ENCODE measurements at places on chromosomes 7 and 10.

DNA sequence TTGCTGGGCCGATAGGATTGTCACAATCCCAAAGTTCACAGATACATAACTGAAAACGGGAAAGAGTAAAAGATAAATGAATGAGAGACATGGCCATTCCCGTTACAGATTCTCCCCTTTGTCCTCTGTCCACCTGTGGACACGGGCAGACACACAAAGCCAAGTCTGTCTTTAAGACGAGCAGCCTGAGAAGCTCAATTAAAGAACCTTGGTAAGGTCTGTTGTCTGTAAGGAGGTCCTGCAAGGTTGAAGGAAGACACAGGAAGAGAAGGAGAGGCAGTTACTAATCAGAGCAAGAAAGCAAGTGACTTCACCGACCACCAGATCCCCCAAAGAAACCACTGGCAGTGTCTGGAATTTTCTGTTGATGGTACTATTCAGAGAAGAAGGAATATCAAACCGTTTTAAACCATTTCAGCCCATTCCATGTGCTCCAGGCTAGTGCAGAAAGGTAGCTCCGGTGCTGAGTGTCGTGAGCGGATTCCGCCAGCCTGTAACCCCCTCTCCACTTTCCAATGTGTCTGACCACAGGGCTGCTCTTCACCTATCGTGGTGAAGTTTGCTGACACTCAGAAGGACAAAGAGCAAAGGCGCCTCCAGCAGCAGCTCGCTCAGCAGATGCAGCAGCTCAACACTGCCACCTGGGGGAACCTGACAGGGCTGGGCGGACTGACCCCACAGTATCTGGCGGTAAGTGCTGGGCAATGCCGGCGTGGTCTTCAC, 252.6 kb downstream of the CELF2 start:
- DNase-seq: peak; percentile 42

- no peak for DNase-seq
These were observed 34.4 kb upstream of the PBLD start for GRCh38 chr10:68367121-68367520.

DNA sequence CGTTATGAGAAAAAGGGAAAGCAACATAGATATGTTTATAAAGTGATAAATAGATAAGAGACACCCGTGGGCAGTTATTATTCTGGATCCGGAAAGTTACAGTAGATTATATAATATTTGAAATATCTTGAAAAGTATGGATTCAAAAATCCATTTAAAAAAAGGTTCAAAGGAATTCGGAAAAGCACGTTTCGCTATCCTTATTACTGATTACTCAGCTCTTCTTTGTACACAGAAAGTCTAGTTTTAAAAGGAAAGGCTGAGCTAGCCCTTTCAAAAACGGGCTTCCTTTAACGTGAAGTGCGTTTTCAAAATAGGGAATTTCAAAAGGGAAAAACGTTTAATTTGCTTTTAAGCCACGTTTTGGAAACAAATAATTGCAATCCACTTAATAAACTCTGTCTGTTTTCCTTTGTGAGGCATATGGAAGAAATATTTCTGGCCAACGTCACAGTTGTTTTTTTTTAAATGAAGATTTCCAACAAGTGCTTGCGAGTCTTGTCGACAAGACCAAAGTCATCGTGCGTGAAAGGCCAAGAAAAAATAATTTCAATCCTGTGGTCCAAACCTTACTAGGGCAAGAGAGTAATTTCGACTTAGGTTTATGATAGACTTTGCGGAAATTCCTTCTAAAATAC, 2.2 kb upstream of the SKIDA1 start:
- no peak for DNase-seq

- DNase-seq: no peak
These were observed 36.3 kb upstream of the WDFY4 start for GRCh38 chr10:48648172-48648942.

DNA sequence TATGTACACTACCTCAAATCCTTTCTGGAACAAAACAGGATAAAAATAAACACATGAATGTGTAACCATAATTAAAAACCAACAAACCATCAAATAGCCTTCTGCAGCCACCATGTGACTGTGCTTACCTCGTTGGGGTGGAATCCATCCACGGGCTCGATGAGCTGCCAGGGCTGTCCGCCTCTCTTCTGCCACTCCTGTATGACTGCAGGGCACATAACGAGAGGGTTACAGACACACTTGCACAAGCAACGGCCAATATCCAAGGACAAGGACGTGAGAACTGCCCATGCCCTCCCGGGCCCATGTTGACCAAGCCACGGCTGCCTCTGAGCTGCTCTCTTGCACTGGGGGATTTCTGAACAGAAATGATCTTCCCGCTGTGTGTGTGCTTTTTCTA, 132.2 kb downstream of the ANLN start:
- peak; percentile 81 for DNase-seq

- no peak for DNase-seq
These were observed 232.3 kb downstream of the ELFN1 start for GRCh38 chr7:1902231-1902855.

DNA sequence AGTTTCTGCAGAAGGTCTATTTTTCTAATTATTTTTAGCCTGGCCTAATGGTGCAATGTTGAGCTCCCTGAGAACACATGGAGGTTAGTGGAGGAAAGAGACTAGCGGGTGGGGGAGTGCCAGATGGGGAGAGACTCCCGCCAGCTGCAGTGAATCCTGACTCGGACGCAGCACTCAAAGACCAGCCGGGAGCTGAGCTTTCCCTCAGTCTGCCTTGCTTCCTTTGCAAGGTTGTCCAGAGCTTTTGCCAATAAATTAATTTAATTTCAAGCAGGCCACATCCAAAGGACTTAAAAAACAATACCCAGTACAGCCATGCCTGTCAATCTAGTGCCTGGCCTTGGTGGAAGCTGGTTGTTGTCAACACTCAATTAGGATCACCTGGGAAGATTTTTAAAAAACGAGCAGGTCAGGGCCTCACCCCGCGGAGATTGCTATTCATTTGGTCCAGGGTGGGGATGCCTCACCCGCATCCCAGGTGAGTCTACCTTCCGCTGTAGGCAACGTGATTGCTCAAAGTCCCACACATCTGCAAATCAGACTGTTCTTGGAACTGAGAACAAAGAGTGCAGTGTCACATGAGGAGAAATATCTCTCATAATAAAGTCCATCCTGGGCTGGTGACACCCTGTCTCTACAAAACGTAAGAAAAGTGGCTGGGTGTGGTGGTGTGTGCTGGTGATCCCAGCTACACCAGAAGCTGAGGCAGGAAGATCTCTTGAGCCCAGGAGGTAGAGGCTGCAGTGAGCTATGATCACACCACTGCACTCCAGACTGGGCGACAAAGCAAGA, 4.0 kb downstream of the CLRN3 start:
- DNase-seq: no peak

DNA sequence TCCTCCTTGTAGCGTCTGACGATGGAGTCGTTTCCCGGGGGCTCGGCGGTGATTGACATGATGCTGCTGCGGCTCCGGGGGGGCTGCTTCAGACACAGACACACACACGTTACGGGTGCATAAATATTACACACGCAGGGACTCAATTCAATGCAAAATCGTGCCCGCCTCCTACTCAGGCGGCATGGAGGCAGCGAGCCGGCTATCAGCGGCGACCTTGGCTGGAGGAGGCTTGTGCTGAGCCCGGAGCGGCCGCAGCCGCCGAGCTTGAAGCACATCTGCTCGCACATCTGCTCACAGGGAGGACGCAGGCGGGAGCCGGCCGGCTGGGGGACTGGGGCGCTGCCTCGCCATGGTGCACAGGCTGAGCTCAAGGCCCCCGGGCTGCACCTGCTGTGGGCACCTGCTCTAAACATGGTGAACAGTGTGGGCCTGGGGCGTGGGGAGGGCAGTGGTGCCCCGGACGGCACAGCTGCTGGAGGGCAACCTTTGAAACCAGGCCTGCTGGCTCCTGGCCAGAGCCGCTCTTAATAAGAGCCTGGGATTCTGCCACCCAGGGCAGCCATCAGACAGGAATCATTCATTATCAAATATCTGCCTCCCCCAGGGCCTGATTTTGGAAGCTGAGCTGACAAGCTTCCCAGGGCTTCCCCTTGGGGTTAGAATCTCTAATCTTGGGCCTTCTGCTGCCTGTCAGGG, 84.7 kb upstream of the GNA12 start:
- DNase-seq: no peak

- no peak for DNase-seq
These were observed 338.3 kb downstream of the KCNMA1 start for GRCh38 chr10:77299320-77299719.

- DNase-seq: no peak
These were observed 55.4 kb downstream of the MAP3K8 start for GRCh38 chr10:30489346-30489745.

DNA sequence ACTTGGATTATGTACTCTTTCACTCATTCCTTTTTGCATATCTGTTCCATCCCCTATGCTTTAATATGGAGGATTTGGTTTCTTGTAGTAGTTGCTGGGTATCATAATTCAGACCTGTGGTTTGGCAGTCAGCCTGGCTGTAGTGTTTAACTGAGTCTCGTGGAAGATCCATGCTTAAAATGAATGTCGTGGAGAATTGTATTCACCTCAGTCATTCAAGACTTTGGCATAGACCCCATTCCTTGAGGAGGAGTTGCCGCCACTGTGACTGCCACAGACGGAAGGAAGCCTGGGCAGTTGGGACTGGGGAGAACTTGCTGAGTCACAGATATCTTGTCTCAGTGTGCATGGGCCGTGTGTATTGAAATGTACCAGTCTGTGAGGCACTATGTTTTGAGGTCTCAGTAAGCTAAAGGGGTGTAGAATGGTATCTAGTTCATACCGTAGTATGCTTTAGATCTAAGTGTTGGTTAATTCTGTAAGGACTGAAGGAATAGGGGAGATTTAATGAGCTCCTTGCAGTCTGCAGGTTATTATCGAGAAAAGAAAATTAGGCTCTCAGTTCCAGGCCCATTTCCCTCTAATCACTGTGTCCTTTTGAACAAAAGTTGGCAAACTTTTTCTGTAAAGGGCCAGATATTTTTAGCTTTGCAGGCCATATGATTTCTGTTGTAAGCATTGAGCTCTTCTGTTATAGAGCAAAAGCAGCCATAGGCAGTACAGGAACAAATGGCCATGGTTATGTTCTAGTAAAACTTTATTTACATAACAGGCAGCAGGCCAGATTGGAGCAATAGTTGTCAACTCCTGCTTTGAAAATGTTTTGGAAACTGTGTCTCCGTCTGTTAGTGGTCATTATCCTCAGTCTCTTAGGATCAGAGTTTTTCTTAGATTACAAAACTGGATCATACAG, 76.8 kb downstream of the TPST1 start:
- DNase-seq: no peak

GRCh38 chr7:122970740-122971725, 24.5 kb downstream of the TAS2R16 start:
- DNase-seq: no peak

DNA sequence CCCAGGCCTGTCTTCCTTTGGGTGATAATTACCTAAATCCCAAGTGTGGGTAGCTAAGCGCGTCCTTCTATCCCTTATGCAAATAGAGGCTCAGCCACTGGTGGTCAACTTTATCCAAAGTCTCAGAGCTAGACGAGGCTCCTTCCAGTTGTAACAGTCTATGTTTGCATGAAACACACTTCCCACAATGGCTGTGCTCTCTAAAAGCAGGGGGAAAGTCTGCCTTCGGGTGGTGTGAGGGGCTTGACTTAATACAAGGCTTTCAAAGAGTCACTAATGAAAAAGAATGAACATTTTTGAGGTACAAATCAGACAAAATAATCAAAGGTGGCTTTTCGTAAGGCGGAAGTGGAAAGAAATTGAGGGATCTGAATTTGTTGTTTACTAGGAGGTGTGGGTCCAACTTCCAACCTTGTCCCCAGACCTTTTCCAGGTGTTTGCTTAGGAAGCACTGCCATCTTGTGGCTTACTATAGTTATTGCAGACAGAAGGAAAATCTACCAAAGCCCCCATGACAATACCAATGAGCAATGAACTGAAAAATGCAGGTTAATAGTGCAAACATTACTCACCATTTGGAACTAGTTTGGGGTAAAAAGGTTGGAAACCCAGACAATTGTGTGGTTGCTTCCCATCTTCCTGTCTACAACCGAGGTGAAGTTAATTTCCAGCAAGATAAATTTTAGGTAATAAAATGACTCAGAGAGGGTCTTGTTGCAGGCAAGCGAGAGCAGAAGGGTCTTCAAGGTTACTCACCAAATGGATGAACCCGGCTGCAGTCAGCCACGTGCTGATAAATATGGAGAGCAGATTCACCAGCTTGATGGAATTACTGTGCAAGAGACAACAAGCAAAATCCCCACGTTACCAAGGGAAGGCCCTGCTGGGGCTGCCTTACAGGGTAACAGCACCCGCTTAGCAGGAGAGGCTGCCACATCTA, 525.7 kb downstream of the KCNMA1 start:
- DNase-seq: peak; percentile 23

GRCh38 chr7:43768887-43769272, 10.4 kb downstream of the BLVRA start:
- no peak for DNase-seq

DNA sequence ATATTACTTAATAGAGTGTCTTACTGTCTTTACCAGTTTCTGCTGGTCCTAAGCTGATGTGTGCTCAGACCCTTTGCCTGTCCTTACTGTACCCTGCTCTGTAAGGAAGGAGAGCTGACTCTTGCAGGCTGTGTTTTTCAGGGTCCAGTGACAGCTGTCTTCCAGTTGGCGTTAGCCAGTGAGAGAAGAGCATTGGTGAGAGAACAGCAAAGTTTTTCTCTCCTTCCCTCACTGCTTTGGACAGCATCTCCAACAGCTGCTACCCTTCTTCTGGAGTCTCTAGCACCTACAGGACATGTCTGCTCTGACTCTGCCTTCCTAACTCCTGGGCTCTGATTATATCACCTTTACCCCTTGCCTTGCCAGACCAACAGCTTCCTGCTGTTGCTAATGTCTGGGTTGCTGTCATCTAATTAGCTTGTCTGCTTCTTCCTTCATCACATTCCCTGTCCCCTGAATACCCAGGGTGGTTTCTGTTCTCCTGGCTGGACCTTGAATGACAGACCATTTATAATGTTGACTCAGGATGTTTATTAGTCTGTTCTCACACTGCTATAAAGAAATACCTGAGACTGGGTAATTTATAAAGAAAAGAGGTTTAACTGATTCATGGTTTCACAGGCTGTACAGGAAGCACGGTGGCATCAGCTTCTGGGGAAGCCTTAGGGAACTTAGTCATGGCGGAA, 23.5 kb upstream of the PANK1 start:
- DNase-seq: no peak

- DNase-seq: no peak
These were observed 259.0 kb downstream of the CXCL12 start for GRCh38 chr10:44125879-44126278.

DNA sequence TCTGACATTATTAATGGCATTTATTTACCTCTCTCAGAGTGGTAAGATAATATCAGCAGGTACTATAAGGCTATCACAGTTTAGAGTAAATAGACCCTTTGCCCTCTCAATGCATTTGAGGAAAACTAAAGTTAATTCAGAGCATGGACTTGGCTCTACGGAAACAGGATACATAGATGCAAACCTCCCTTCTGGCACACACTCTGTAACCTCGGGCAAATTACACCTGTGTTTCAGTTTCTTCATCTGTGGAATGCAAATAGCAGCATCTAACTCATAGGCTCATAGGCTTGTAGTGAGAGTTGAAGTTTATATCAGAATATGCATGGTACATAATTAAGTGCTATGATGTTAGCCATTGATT, 5.6 kb downstream of the RAPGEF5 start:
- no peak for DNase-seq

GRCh38 chr10:86340176-86340990, 26.2 kb downstream of the GRID1 start:
- DNase-seq: no peak

All from cerebellum (tissue), 4 donors.